NCI-H1092 (cell line): ENCODE measurements at places on chromosomes 2 and 18.

DNA sequence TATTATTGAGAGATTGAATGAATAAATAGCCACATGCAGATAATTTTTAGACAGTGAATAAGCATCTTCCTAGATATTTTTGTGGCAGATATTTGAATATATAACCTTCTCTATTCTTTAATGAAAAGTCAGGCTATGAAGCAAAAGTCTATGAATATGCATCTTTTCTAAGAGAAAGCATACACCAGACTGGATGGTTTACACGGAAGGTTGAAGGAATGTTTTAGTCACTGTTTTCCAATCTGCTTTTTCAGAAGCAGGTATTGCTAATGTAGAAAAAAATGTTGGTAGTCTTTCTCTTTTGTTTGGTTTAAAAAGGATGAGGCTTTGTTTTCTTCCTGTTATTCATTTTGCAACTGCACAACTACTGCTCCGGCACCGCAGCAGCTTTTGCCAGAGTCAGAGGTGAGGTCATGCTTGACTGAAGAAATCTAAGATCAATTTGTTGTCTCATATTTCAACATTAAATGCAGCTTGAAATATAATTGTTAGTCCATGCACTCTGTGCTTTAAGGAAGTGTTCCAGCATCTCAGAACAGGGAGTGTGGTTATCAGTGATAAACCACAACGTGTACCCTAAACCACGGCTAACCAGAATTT is 1540.8 kb upstream of the PIK3C3 start:
- no peak for DNase-seq

DNA sequence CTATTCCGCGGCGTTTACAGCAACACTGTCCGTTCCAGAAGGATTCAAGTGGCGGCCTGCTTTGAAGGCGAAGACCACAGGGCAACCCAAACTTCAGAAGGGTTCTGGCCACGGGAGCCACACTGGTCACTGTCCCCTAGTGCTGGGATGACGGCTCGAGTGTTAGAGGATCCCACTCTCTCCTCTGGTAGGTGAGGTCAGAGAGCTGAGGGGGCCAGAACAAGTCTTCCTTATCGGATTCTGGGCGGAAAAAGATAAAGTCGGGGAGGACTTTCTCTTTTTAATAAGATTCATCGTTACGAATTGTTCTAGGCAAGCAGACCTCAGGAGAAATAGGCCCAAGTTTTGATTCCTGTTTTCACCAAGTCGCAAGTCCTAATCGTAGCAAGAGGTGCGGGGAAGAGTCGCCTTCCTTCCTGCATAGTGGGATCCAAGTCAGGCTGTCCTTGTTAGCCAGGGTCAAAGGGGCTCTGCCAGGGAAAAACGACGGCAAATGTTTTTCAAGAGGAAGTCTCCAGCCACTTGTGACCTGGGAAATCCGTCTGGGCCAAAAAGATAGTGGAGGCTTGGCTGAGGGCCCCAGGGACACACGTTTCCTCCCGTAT is 864 bp upstream of the MYL12A start:
- no peak for DNase-seq

GRCh38 chr2:37653805-37654378 is 17.6 kb downstream of the CDC42EP3 start:
- no peak for DNase-seq

DNA sequence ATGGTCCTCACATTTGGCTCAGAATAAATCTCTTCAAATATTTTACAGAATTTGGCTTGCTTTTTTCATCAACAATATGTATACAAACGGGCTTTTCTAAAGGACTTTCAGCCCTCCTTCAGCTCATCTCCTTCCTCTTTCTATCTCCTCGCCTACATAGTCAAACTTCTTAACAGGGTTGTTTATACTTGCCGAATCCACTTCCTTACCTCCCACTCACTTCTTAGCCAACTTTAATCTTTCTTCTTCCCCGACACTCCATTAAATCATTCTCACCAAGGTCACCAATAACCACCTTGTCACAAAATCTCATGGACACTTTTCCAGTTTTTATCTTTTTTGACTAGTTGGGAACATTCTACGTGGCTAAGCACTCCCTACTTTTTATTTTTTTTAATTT is 325.2 kb downstream of the PLCL1 start:
- no peak for DNase-seq

DNA sequence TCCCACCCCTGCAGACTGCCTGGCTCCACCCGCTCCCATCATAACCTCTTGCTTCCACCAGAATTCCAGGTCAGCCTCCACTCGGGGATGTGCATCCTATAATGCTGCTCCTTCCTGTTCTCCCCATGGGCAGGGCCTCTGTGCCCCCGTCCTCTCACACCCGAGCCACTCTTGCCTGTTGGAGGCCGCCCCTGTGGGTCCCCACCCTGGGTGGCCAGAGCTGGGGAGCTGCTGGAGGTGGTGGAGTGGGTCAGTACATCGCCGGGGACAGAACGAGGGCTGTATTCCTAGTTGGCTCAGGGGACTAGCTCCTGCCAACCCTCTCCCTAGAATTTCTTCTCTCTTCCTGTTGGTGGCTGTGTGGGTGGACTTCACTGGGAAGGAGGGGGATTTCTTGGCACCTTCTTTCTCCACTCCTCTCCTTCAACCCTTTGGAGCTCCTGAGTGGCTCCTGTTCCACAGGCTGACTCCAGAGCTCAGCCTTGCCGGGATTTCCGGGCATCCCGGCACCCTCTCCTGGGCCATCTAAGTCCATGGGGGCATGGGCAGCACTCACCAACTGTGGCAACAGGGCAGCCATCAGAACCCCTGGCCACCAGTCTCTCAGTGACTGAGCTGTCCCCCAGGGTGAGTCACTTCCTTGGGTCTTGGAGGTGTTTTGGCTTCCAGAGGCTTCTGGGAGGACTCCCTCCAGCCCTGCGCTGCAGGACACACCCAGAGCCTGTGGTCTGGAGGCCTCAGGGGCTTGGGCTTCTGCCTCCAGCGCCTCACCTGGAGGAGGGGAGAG is 88.2 kb upstream of the MCFD2 start:
- DNase-seq: no peak

DNA sequence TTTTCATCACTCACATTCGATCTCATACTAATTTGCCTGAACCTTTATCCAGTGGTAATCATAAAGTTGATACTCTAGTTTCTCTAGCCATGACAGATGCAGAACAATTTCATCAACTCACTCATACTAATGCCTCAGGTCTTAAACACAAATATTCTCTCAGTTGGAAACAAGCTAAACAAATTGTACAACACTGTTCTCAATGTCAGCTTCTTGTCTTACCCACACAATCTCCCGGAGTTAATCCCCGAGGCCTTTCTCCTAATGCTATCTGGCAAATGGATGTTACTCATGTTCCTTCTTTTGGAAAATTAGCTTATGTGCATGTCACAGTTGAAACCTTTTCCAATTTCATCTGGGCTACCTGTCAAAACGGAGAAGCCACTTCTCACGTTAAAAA is 11.5 kb upstream of the CNOT11 start:
- no peak for DNase-seq

DNA sequence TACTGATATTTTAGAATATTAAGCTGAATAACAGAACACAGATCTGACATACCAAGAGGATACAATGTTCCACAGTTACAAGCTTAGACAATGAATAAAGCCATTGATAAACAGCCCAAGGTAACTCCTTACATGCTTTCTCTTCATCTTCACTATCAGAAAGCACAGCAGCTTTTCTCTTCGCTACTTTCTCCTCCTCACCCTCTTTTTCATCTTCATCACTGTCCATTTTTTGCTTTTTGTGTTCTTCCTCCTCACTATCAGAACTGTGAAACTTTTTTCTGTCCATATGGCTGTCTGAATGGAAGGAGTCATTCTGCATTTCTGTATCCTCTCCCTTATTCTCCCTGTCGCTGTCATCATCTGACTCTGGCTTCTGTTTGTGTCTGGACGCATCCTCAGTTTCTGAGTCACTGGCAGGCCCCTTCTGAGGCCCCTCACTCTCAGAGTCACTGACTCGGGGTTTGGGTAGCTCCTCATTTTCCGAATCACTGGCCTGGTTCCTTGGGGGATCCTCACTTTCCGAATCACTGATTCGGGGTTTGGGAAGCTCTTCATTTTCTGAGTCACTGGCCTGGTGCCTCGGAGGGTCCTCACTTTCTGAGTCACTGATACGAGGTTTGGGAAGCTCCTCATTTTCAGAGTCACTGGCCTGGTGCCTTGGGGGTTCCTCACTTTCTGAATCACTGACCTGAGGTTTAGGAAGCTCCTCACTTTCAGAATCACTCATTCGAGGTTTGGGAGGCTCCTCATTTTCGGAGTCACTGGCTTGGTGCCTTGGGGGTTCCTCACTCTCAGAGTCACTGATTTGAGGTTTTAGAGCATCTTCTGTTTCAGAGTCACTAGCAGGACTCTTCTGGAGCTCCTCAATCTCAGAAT is 21.5 kb downstream of the IWS1 start:
- no peak for DNase-seq

DNA sequence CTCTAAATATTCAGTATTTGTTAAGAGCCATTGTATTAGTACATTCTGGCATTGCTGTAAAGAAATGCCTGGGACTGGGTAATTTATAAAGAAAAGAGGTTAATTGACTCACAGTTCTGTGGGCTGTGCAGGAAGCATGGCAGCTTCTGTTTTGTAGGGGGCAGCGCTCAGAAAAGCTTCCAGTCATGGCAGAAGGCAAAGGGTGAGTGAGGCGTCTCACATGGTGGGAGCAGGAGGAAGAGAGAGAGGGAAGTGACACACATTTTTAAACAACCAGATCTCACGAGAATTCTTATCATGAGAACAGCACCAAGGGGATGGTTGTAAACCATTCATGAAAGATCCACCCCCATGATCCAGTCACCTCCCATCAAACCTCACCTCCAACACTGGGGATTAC is 13.8 kb upstream of the CCDC102B start:
- DNase-seq: no peak

DNA sequence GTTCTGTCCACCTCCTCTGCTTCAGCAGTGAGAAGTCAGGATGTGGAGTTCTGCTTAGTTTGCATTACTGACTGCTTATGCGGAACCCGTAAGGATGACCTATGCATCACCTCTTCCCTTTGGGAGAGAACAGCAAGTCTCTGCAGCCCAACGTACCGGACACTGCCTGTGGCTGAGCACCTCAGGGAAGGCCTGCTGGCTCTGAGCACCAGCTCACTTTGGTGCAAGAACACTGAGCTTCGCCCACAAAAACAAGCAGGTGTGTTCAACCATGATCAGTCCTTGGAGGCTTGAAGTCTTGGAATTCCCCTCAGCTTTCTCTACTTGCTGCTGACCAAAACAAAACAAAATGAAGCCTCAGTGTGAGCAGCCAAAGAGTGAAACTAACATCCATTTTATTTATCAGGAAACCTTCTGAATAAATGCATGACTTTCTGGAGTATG is 52.7 kb upstream of the NCK2 start:
- DNase-seq: no peak

DNA sequence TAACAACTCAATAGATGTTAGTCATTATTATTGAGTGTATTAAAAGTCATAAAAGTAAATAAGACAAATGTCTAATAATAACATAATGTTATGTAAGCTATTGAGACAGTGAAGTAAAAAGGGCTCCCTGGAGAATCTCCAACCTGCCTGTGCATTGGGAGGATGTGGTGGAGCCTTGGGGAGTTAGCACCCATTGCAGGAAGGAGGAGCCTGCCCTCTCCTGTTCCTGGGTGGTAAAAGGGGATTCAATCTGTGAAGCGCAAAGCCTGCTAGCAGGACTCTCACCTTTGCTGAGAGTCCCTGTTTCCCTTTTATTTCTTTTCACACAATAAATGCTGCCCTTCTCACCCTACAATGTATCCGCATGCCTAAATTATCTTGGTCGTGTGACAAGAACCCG is 206.1 kb downstream of the RAB3GAP1 start:
- no peak for DNase-seq

GRCh38 chr2:24164416-24164973 is 10.4 kb upstream of the FAM228A start:
- DNase-seq: no peak

GRCh38 chr2:173354582-173355131 is at the start of gene CDCA7:
Gene CDCA7 (plus strand): TSS chr2:173354872. CDS start chr2:173354964, 92 bp downstream.
- peak; percentile 58 for DNase-seq

DNA sequence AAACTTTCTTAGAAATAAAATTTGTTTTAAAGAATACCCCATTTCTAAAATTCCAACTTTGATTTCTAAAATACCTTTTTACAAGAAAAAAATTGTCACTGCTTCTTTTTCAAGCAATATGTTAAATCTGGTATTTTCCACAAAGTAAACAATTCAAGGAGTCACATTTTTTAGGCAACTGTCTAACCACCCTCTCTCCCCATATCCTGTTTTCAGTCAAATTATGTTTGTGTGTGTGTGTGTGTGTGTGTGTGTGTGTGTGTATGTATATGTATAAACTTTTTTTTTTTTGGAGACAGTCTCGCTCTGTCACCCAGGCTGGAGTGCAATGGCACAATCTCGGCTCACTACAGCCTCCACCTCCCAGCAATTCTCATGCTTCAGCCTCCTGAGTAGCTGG is 59.3 kb downstream of the ADNP2 start:
- DNase-seq: no peak

DNA sequence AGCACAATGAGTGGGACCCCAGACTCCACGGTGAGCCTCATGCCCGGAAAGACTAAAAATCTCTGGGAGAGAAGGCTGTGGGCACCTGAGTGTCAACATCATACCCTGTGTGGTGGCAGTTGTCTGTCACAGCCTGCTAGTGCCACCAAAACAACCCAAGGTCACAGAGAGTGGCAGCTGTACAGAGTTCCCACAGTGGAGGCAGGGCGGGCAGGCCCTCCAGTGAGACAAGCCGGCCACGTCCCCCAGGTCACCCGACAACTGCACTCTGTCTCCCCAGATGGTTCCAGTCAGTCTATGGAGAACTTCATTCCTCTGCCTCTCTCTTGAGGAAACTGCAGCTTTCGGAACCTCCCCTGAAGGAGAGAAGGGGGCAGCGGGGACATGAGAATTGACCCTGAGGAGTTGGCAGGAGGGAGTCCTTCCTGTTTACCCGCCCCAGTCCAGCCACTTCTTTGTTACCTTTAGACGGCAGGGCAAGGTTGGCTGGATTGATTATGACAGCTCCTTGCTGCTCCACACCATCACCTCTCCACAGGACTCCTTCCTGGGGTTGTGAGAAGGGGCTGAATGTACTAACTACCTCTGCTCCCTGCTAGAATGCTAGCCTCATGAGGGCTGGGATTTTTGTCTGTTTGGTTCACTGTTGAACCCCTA is 11.3 kb upstream of the FIGLA start:
- DNase-seq: no peak

- no peak for DNase-seq
Observed at GRCh38 chr2:141529659-141530058, 601.2 kb downstream of the LRP1B start.

- no peak for DNase-seq
Observed at GRCh38 chr2:55111230-55111569, 60.9 kb upstream of the RTN4 start.

DNA sequence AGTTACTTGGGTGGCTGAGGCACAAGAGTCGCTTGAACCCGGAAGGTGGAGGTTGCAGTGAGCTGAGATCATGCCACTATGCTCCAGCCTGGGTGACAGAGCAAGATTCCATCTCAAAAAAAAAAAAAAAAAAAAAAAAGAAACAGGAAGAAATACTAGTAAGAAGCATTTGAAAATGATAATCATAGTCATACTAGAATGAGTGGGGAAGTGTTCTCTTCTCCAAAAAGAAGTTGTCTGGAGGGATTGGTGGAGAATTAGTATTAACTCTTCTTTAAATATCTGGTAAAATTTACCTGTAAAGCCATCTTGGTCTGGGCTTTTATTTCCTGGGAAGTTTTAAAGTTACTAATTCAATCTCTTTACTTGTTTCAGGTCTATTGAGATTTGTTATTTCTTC is 131.8 kb downstream of the FAM210A start:
- no peak for DNase-seq

GRCh38 chr2:197130318-197130717 is 180.3 kb downstream of the ANKRD44 start:
- no peak for DNase-seq

GRCh38 chr2:196875414-196875813 is 51.1 kb downstream of the PGAP1 start:
- DNase-seq: no peak

GRCh38 chr2:9333591-9334171 is 89.6 kb downstream of the ITGB1BP1 start:
- DNase-seq: peak; percentile 25
